ENCODE measurements at places on chromosomes 6 and 20. TPM values are rescaled to one million over a fixed set of nuclear protein-coding genes. Genes with fewer than 3 reads are reported as not detected.
A peak's percentile ranks its signal among the peaks of the same experiment; 100 is the strongest.

DNA sequence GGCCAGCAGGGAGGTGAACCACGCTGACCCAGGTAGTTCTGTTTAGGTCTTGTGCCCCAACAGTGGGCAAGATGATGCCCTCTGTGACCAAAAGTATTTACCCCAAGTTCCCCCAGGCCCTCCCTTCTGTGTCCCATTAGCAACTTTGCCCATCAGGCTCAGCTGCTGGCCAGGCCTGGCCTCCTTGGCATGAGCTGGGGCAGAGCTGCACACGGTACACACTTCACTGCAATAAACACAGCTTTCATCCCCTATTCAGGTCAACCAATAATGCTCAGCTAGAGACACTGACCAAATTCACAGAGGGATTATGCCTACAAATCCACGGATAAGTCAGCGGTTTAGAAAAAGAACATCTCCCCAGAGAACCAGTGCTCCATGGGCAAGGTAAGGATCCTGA, 103.7 kb downstream of the SLC23A2 start:
- DNase-seq, result no peak

DNA sequence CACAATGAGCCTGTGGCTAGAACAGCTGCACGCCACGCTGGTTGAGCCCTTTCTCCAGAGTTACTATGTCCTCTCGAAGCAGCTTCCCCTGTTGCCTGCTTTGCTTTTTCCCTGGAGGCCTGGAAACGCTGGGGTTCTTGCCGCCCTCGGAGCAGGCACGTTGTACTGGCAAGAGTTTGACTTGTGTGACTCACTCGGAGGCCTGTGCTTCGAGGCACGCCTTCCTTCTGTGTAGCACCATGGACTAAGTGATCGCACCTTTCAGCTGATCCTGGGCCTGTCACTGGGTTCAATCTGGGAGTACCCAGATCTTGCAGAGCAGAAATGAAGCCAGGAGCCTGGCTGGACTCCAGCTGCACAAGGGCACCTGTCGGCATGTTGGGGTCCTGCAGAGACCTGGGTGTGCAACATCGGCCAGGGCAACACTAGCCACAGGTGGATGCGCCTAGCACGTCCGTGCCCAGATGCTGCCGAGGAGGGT, 5.2 kb downstream of the INSM1 start:
- peak; percentile 38 for DNase-seq

DNA sequence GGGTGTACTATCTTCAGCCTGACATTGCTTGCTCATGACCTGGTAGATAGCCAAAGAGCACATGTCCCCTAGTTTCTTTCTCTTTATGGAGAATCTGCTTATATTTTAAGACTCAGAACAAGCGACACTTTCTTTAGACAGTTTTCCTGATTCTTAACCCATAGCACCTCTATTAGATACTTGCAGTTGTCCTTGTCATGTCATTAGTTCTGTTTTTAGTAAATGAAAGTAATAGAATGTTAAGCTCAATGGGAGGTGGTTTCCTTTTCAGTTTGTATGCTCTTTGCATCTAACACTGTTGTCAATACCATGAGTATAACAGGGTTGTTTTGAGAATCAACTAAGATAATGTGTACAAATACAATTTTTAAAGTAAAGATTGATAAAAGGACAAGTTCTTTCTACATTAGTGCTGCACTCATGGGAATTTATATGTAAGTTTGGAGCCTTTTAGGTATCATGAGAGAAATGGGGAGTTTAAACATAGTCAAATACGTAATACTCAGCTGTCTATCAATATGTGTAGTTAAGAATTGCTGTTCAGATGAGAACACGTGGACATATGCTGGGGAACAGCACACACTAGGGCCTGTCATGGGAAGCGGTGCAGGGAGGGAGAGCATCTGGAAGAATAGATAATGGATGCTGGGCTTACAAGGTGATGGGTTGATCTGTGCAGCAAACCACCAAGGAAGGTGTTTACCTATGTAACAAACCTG, 124.3 kb downstream of the GRM1 start:
- no peak for DNase-seq

DNA sequence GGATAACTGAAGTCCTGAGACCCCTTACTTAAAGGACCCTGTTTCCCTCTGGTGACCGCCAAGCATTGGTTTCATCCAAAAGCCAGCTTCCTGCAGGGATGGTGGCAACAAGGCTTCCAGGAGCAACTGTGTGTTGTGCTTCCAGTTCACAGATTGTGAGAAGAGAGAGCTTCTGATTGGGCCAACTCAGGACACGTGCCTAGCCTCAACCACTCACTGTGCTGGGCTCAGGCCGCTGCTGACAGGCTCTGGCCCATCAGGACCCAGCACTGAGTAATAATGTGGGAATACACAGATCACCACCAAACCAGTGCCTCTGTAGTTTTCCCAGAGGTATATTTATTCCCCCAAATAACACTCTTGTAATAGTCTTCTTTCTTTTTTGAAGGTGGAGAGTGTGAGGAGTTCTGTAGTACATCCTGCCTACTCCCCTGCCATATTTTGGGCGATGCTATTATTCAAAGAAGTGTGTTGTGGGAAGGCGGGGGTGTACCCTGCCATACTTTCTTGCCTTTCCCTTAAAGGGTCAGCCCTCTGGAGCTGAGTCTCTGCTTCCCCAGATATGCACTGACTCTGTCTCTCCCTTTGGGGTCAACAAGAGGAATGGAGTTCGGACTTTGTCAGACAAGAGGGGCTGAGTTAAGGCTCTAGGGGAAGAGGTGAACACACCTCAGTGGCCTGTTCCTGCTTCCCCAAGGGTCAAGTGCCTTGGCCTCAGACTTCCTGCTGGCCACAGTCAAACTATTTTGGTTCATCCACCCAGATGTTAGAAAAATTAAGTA, 23.2 kb downstream of the PPP1R16B start:
- no peak for DNase-seq

DNA sequence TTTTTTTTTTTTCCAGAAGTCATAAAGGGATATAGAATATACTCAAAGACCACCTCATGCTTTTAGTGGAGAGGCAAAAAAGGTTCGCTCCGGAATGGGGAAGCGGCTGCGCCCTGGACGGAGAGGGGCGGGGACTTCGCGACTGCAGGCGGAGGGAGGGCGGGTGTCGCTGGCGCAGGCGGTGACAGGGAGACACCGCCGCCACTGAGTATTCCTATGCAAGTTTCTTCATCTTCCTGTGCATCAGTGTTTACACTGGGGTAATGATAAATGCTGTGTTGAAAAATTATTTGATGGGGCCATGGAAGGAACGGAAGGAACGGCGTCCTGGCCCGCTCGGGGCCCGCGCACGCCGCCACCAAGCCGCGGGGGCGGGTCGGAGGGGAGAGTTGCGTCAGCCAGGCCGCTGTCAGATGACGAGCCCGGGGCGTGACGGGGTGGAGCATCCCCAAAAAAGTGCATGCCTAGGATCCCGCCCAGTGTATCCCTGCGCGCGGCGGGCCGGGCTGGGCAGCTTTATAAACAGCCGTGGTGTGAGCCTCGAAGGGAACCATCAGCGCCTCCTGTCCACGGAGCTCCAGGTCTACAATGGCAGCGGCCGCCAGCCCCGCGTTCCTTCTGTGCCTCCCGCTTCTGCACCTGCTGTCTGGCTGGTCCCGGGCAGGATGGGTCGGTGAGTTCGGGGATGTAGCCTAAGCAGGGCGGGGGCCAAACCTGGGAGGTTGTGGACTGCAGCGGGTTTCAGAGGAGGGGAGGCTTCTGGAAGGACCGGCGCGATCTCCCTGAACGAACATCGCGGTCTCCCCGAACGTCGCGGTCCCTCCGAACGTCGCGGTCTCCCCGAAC, at the start of gene ULBP1:
TSS of gene ULBP1 (plus strand) at position 482 of the 846 bp plus-strand sequence. CDS start at position 589, 107 bp downstream.
- no peak for DNase-seq

- peak; percentile 74 for DNase-seq
Observed at GRCh38 chr6:2448826-2449571, 203.6 kb upstream of the GMDS start.

DNA sequence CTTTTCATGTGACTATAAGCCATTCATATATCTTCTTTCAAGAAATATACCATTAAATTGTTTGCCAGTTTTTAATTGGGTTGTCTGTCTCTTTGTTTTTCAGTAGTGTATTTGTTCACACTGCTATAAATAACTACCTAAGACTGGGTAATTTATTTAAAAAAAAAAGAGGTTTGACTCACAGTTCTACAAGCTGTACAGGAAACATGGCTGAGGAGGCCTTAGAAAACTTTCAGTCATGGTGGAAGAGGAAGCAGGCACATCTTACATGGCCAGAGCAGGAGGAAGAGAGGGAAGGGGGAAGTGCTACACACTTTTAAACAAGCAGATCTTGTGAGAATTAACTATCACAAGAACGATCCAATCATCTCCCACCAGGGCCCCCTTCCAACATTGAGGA, 255.3 kb downstream of the EPM2A start:
- no peak for DNase-seq

DNA sequence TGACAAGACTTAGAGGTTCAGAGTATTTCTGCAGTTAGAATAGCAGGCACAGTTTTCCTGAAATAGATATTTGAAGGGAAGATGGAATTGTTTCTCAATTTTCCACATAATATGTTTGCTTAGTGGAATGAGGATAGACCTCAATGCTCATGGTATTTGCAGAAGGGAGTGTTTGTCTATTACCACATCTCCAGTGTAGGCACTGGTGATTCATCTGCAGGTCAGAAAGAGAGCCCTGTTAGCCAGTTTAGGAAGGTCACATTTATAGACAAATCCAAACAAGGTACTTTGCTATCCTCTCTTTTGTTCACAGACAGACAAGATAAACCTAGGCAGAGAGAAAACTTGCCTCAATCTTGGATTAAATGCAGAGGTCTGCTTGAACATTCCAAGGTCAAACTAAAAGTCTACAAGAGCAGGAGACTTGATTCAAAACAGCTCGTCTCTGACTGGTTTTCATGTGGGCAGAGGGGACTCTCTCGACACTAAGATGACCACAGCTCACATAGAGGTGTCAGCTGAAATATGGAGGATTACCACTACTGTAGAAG, 22.8 kb downstream of the ISM1 start:
- peak; percentile 59 for DNase-seq

DNA sequence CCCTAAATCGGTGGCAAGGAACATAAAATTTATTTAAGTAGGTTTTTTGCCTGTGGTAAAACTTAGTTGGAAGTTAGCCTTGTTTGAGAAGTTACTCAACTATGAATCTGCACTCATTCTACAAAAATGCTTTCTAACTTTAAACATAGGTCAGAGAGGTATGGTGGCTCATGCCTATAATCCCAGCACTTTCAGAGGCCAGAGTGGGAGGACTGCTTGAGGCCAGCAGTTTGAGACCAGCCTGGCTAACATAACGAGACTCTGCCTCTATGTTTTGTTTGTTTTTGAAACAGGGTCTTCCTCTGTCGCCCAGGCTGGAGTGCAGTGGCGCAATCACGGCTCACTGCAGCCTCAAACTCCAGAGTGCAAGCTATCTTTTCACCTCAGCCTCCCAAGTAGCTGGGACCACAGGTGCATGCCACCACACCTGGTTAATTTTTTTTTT, 16.2 kb downstream of the USP49 start:
- DNase-seq, result no peak

GRCh38 chr6:150800674-150801314, 64.7 kb upstream of the MTHFD1L start:
- no peak for DNase-seq

The NNAT gene
- not detected for total RNA-seq

The DDX39B gene
- total RNA-seq, result 950 TPM

The GRIK2 gene
- total RNA-seq, result not detected

The EDN3 gene
- not detected for total RNA-seq

The KLHDC3 gene
- total RNA-seq, result 119 TPM

The ADAM33 gene
- not detected for total RNA-seq

The TMEM151B gene
- not detected for total RNA-seq
